Osteoblast (primary cell): ENCODE measurements at places on chromosomes 2 and 18. TPM values are rescaled to one million over a fixed set of nuclear protein-coding genes. Genes with fewer than 3 reads are reported as not detected.

- H3K36me3 ChIP-seq, result no peaks in the 10 kb centered on the region
- H3K4me3 ChIP-seq, result no peak overlapping the region
- no peaks in the 10 kb centered on the region for H3K27me3 ChIP-seq
- DNase-seq, result no peak
Measured at GRCh38 chr2:5479265-5479928, 212.8 kb upstream of the SOX11 start.

GRCh38 chr2:164436131-164436530, 185.2 kb downstream of the GRB14 start:
- no peak overlapping the region for H3K27ac ChIP-seq
- DNase-seq, result no peak
- H3K27me3 ChIP-seq, result no peaks in the 10 kb centered on the region
- H3K4me1 ChIP-seq, result no peaks in the 10 kb centered on the region

GRCh38 chr18:44178476-44178875, 502.2 kb upstream of the SETBP1 start:
- H3K4me3 ChIP-seq, result no peak overlapping the region
- H3K4me1 ChIP-seq, result no peaks in the 10 kb centered on the region
- H3K27ac ChIP-seq, result no peak overlapping the region
- no peak for DNase-seq

DNA sequence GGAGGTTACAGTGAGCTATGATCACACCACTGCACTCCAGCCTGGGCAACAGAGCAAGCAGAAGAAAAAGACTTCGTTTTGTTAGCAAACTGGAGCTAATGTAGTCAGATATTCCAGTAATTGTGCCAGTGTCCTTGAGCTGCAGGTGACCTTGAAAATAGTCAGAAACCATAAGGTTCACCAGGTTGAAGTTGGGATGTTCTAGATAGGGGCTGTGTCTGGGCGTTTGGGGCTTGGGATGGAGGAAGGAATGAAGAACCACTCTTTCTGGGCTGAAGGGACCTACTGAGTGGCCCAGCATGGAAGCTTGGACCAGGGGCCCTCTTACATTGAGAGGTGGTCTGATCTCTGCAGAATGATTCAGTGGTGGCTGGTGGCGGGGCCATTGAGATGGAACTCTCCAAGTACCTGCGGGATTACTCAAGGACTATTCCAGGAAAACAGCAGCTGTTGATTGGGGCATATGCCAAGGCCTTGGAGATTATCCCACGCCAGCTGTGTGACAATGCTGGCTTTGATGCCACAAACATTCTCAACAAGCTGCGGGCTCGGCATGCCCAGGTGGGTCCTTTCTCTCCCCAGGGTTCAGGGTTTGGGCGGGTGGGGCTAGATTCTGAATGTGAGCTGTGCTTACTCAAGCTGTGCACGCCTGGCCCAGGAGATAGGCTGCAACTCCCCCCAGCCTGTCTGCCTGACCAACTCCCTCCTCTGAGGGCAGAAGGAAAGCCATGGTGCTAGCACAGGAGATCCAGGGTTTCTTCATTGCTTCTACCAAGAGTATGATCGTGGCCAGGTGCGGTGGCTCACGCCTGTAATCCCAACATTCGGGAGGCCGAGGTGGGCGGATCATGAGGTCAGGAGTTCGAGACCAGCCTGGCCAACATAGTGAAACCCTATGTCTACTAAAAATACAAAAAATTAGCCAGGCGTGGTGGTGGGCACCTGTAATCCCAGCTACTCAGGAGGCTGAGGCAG, 17.1 kb downstream of the CCT7 start:
- no peak overlapping the region for H3K27ac ChIP-seq
- no peaks in the 10 kb centered on the region for H3K4me1 ChIP-seq
- peaks cover 78% of the 10 kb centered on the region for H3K36me3 ChIP-seq
- no peaks in the 10 kb centered on the region for H3K27me3 ChIP-seq
- H3K4me3 ChIP-seq, result no peak overlapping the region

GRCh38 chr2:205785507-205786260, 103.4 kb downstream of the NRP2 start:
- H3K4me3 ChIP-seq, result no peak overlapping the region
- H3K27me3 ChIP-seq, result no peaks in the 10 kb centered on the region
- H3K36me3 ChIP-seq, result no peaks in the 10 kb centered on the region
- DNase-seq, result no peak
- no peak overlapping the region for H3K27ac ChIP-seq
- H3K4me1 ChIP-seq, result peaks cover 6% of the 10 kb centered on the region

- H3K36me3 ChIP-seq, result no peaks in the 10 kb centered on the region
- H3K4me1 ChIP-seq, result peaks cover 4% of the 10 kb centered on the region
- peak; percentile 34 for DNase-seq
- H3K27me3 ChIP-seq, result no peaks in the 10 kb centered on the region
- H3K4me3 ChIP-seq, result no peak overlapping the region
Measured at GRCh38 chr18:31230495-31230894, 67.8 kb upstream of the DSC1 start.

DNA sequence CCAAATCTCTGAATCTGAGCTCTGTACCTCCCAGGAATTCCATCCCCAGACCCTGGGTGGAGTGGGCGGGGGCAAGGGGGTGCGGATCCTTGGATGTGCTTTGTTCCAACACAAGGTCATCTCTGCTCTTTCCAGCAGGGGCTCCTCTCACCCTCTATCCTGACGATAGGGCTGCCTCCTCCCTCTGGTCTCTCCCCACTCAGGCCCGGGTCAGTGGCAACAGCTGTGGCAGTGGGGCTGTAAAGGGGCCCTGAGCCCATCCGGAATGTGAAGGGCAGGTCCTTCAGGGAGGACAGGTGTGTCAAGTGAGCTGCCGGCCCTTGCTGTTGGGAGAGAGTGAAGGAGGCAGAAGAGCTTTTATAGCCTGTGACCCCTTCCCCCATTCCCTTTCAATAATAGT, 167.8 kb downstream of the CELF4 start:
- peaks cover 7% of the 10 kb centered on the region for H3K4me1 ChIP-seq
- peak; percentile 38 for DNase-seq
- H3K4me3 ChIP-seq, result no peak overlapping the region
- no peaks in the 10 kb centered on the region for H3K36me3 ChIP-seq

The MITD1 gene
- 18.3 and 19.5 TPM in 2 replicates for total RNA-seq

The TTC21B gene
- total RNA-seq, result 25.7 and 29.8 TPM in 2 replicates

The CPSF3 gene
- total RNA-seq, result 34.5 and 38.4 TPM in 2 replicates
